ENCODE measurements at places on chromosomes 7 and 10.
A peak's percentile ranks its signal among the peaks of the same experiment; 100 is the strongest.

- DNase-seq: no peak
These were observed 14.1 kb downstream of the NRCAM start for GRCh38 chr7:108442039-108442568.

- DNase-seq: no peak
These were observed 72.1 kb downstream of the RTKN2 start for GRCh38 chr10:62196528-62196927.

GRCh38 chr7:2934211-2934731, 90.2 kb upstream of the GNA12 start:
- no peak for DNase-seq

DNA sequence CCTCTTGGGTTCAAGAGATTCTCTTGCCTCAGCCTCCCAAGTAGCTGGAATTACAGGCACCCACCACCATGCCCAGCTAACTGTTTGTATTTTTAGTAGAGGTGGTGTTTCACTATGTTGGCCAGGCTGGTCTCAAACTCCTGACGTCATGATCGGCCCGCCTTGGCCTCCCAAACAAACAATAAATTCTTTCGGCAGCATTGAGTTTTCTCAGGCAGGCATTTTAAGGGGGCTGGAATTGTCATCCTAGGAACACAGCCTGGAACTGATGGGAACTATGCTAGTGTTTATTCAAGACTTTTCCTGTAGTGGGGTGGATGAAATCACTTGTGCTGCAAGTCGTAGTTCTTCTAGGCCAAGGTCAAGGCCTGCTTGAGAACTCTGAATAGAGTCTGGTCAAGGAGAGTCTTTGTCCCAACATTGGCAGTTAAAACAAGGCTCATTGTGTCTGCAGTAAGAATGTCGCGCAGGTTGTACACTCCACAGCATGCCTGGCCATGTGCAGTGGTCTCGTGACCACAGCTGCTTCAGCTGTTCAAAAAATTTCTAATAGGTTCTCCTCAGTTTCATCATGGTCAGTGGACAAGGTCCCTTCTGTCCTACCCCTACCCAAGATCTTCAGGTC, 92.8 kb downstream of the HECW1 start:
- DNase-seq: no peak

DNA sequence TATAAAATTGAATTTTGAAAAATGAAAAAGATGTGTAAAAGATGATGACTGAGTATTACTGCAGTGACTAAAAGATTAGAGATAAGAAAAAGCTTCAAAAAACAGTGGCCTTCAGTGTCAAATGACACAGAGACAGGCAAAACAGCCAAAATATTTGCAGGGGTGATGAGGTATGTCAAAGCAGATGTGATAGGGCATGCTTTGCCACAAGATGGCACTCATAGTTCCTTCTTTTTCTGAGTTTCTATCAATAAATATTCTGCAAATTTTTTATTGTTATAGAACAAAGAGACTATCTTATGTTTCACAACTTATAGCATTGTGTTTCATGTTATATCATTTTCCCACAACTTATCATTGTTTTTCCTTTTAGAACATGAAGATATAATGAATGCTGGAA, 344.1 kb upstream of the HPS1 start:
- no peak for DNase-seq

DNA sequence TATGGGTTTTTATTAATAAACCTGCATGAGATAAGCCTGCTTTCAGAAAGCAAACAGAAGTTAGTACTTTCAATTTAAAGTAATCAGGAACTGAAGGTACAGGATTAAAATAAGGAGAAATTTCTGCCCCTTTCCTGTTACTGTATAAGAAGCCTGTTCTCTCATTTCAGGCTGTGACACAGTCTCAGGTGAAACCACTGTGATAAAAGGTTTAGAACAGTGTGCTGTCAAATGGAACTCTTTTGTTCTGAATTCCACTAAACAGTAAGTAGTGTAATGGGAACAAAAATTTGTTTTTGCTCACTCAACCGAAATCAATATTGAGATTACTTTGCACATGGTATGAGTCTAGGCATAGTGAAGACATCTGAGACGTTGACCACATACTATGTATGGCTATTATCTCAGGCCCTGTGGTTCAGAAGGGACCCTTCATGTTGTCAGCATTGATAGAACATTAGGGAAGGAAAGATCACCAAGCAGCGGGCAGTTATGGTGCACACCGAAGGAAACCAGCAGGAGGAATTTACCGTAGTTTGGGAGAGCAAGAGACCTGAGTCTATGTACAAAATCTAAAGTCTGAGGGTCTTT, 14.9 kb downstream of the HEPACAM2 start:
- no peak for DNase-seq

GRCh38 chr7:91835091-91835825, 45.2 kb downstream of the MTERF1 start:
- no peak for DNase-seq

DNA sequence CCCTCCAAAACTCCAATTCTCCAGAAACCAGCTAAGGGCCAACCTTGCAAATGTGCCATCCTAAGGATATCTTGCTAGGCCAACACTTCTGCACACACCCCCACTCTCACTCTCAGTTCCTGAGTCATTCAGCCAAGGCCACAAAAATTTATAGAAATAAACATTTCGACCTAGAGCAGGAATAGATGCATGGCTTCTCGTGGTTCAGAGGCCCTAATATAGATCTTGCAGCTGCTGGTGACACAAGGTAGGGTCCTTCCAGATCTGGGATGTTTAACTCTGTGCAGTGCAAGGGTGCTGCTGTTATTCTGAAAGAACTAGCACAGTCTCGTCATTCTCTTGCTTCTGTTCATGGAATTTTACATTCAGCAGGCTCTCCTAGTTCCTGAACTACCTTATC, 369.3 kb downstream of the CALN1 start:
- DNase-seq: no peak

GRCh38 chr7:139367438-139368155, 7.9 kb downstream of the LUC7L2 start:
- DNase-seq: no peak

DNA sequence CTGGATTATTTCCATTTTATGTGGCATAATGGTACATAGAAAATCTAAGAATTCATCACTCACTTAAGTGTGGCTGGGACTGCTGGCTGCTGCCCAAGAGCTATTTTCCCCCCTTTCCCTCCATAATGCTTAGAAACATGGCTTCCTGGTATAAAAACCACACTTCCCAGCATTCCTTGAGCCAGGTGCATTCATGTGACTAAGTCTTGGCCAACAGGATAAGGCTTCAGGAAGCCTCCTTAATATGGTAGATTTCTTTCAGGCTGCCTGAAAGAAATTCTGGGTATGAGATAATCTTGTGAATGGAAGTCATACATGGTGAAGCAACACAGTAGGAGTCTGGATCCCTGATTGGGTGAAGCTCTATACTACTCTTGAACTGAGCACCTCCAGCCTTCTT, 178.0 kb downstream of the JAZF1 start:
- DNase-seq: no peak

DNA sequence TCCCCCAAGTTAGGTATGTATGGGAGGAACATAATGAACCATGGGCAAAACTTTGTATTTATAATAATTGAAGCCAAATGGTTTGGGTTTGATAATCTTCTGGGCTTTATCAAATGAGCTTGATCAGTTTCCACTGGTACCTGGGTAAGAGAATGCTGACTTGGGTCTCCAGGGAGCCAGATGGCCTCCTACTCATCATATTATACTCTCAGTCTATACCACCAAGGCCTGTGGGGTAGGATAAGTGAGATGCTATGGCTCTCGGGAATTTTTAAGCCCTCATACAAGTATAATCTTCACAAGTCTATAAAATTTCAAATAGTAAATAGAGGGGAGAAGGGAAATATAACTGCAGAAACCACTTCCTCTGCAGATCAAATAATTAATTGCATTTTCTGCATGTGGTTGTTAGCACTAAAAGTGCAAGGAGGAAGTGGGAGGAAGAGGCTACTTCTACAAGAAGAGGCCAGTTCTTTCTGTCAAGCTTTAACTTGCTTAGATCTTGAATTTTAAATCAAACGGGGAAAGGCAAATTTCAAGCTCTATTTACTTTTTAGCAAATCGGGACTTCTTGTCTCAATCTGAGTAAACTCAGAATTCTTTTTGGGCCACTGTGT, 349.0 kb downstream of the SORCS1 start:
- DNase-seq: no peak

DNA sequence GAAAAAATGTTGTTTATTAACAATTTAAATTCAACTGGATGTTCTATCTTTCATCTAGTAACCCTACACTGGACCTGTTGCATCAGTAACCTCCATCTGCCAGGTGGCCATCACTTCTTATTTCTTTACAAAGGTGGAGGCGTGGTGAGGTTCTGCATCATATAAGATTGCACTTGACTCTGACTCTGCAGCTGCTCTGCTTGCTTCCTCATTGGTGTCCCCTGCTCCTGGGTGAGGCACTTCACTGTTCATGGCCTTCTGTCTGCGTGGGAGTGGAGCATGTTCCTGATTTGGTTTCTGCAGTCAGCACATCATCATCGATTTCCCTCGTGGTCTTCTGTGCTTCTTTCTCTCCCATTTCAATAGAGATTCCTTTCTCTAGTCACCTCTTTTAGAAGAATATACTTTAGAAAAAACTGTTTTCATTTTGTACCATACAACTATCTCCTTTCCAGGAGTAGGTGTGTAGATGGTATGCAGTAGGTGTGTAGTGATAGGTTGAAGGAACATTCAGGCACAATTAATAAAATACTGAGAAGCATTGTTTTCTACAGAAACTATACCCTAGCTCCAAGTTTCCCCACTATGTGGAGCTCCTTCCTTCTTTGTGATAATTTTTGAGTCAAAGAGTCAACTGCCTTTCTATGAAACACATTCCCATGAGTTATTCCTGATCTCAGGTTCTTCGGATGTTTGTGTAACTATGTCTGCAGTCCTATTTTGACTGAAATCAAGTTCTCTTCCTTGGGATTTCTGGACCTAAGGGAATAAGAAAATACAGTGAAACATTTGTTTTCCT, 231.7 kb upstream of the CNTNAP2 start:
- no peak for DNase-seq

GRCh38 chr7:22577470-22578001, 77.5 kb upstream of the STEAP1B start:
- DNase-seq: no peak

GRCh38 chr10:132101529-132101928, 35.8 kb downstream of the JAKMIP3 start:
- no peak for DNase-seq

GRCh38 chr10:60114765-60115586, 208.6 kb upstream of the CCDC6 start:
- DNase-seq: no peak

- no peak for DNase-seq
These were observed 767.7 kb downstream of the TYW1 start for GRCh38 chr7:67764289-67764688.

- peak; percentile 13 for DNase-seq
These were observed 2.4 kb downstream of the ZMIZ2 start for GRCh38 chr7:44750921-44751571.

DNA sequence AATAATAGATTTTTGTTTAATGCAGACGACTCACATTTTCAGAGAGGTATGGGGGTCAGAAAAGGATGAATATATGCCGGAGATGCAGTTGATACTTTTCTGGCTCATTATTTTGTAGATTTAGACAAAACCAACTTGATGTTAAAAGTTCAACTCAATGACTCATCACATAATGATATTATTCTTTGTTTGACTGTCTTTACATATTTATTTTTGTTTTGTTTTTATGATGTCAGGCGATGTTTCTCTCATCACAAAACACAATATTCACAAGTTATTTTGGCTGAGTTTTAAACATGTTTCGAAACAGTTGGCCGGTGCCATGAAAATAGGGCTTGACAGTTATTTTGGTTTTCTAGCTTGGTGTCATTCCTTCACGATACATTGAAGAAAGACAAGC, 1.3 kb downstream of the GJD4 start:
- no peak for DNase-seq

DNA sequence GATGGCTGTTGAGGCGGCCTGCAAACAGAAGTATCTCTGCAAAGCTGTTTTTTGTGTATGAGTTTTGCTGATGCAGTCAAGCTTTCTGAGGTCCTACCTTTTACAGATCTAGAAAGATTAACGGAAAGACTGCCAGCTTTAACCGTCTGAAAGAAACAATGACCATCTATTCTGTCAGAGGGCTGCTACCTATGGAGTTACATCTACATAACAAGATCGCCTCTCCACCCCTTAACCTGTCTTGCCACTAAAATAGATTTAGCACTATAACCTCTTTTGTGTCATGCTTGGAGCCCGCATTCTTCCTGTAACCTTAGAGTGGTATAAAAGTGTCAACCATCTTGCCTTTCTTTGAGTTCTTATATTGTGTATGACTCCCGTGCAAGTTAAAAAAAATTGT, 291.2 kb downstream of the POM121L12 start:
- DNase-seq: no peak

GRCh38 chr7:90465816-90466215, 3.6 kb upstream of the PTTG1IP2 start:
- DNase-seq: no peak

GRCh38 chr7:123735539-123735938, 13.3 kb downstream of the WASL start:
- DNase-seq: no peak

DNA sequence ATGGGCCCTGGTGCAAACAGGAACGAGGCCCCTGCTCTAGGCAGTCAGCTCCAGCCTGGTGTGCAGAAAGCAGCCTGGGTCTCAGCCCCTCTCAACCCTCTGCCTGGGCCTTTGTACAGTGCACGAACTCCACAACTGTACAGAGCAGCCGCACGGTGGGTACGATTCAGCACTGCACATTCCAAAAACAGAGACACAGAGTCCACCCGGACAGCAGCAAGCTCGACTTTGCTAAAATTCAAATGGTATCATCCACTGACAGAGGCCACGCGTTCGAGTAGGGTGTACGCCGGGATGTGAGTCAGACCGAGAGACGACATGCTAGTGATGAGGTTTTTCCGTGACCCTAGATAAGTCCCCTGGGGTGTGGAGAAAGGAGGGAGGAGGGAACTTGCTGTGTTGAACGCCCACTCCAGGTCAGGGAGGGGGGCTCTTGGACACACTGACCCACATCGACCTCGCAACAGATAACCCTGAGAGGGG, 65.6 kb upstream of the PDGFA start:
- DNase-seq: peak; percentile 49

DNA sequence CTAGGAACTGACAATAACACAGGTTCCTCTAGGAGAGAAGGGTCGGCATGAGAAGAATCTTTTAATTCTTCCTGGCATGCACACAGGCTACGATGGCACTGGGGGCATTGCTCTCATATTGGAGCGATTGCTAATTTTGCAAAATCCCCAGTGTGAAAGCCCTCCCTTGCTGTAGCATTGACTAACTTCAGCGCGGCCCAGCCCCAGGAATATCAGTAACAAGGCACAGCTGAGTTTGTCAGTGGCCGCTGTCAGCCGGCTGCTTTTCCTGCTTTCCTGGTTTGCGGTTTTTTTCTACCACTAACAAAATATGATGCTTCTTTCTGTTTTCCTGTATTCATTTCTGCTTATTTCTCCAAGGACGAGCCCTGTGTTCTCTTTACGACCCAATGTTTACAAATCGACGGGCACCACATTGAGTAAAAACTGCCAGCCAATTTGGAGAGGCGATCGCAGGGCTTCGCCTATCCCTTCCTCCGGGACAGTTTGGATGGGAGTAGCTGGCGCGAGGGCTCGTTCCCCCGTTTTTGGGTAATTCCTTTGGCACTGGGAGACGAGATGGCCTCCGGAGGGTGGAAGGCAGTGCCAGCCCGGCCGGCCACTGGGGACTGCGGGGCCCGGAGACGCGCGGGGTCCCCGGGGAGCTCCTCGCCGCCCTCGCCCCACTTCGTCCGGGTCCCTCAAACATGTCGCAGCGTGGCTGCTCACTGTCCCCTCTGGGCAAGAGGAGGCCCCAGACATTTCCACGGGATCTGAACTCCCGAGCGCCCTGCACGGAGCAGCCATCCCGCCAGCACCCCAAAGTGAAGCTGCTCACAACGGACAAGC, 967 bp downstream of the ADARB2 start:
- no peak for DNase-seq
